Stimulated activated CD4-positive, alpha-beta T cell treated with anti-CD3 and anti-CD28 coated beads, TNF-alpha, amount 100 ng/mL, for 24 hours (primary cell): ENCODE measurements at places on chromosomes 4 and X.

DNA sequence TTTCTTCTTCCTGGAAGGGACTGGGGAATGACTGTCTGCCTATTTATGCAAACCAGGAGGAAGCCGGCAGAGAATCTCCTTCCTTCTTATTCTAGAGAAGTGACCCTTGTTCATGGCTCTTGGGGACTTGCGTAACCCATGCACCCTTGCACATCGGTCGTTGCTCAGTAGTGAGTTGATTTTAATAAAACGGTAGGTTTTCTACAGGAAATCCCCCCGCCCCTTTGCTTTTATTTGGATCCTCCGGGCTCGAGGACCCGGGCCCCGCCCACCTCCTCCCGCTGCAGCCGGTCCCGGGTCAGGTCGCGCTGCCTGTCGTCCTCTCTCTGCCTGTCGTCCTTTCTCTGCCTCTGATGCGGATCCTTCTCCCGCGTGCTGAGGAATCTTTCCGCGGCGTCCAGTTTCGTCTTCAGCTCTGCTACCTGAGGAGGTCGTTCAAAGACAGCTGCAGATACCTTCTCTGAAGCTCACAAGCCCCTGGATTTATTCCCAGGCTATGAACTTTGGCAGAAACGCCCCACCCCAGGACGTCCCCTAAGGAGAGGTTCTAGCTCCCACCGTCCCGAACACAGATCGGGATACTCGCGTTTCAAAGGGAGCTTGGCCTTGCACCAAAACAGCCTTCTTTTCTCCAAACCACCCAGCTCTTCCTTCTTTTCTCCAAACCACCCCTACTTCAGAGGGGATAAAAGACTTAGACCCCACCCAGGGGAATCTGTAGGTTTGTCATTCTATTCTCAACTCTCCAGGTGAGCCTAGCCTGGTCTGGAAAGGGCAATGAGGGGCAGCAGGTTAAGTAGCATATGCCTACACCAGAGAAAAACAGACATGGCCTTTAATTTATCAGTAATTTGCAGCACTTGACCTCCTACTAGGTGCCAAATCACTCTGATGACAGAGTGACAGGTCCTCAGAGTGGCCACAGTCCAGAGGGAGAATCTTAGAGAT is 7.0 kb downstream of the TNIP3 start:
- no peak for DNase-seq

DNA sequence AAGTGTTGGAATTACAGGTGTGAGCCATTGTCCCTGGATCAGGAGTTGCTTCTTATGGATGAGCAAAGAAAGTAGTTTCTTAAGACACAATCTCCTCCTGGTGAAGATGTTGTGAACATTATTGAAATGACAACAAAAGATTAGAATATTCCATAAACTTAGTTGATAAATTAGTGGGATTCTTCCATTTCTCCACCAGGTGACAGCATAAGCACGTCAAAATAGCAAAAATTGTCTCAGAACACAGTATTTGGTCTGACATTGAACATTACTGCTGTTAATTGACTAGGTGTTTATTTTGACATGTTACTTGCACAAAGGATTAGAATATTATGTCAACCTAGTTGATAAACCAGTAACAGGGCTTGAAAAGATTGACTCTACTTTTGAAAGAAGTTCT is 21.6 kb downstream of the CLDN34 start:
- DNase-seq = no peak

DNA sequence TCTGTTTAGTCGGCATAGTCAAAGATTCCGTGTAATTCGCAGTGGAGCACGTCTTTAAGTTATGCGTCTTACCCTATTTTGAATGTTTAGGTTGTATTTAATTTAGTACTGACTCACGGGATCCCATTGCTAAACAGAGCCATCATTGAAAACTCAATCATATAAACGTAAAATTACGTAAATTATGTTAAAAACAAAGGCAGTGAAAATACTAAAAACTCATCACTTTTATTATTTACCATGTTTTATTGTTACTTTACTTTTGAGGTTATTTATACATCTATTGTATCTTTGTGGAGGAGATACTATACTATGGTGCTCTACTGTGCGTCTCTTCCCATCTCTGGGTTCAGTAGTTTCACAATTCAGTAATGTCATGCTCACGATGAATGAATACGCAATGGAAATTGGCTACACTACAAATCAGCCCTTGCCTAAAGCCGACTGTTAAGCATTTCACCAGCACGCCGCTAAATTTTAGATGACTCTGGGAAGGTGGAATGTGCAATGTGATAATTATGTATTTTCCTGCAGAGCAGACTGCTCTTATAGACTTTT is 944 bp downstream of the FUNDC2 start:
- no peak for DNase-seq

- no peak for DNase-seq
These were observed 83.9 kb upstream of the MSX1 start for GRCh38 chr4:4775493-4776004.

DNA sequence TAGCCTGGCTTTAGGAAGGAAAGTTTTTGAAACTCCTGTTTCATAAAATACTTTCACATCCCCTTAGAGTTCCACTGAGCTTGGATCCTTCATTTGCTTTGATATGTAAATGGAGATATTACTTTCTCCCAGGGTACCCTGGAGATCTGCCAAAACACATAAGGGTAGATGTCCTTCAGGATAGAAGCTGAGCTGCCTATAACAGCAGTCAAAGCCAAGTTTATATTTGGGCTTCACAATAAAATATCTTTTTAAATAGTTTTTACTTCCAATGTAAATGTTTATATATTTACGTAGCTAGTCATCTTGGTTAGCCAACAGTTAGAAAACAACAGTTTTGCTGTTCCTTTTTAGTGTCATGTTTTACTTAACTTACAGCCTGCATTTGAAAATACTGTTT is 742.3 kb upstream of the POU3F4 start:
- no peak for DNase-seq

- no peak for DNase-seq
These were observed 6.8 kb upstream of the BCOR start for GRCh38 chrX:40104630-40104984.

DNA sequence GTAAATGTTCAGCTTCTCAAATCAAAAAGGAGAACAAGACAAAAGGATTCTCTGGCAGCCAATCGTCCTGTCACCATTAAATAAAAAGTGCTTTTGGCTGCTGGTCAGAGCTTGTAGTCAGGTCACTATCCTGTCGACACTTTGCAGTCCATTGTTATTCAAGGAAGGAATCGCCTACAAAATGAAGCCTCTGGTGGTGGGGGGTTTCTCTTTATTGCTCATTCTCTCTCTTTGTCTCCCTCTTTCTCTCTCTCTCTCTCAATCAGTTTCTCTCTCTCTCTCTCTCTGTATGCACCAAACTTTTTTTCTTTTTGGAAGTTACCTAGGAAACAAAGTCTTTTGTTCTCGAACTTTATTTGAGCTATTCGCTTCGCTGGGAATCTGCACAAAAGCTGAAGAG is 17.6 kb upstream of the SCML1 start:
- DNase-seq = no peak

- no peak for DNase-seq
These were observed 13.2 kb downstream of the RTL8B start for GRCh38 chrX:135009057-135009610.

- DNase-seq = peak; percentile 70
These were observed 96.7 kb downstream of the ITM2A start for GRCh38 chrX:79270401-79270800.

- DNase-seq = no peak
These were observed 21.8 kb downstream of the CMC4 start for GRCh38 chrX:155048977-155049619.

GRCh38 chr4:113882668-113883067 is 96.8 kb downstream of the ARSJ start:
- DNase-seq = no peak

DNA sequence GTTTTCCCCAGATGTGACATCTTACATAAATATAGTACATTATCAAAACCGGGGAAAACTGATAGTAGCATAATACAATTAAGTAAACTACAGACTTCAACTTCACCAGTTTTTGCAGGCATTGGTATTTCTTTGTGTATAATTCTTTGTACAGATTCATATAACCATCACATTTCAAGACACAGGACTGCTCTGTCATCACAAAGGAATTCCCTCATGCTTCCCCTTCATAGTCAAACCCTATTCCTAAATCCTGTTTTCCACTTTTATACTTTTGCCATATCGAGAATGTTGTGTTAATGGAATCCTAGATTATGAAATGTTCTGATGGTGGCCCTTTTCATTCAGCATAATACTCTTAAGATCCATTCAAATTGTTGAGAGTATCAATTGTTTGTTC is 36.0 kb downstream of the STIM2 start:
- DNase-seq = no peak

DNA sequence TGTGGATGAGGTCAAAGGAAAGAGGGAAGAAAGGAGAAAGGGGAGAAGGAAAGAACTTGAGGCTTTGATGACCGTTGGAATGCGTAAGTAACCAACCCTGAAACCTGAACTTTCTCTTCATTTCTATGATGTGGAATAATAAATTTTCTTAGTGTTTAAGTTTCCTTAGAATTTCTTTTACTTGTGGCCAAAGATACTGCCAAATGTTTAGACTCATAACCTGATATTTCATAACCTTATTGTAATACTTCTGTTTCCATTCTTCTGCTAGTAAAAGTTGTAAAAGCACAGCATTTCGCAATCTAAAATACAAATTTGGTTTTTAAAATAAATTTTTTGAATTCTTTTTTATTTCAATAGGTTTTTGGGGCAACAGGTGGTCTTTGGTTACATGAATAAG is 258.5 kb upstream of the GIMD1 start:
- no peak for DNase-seq

DNA sequence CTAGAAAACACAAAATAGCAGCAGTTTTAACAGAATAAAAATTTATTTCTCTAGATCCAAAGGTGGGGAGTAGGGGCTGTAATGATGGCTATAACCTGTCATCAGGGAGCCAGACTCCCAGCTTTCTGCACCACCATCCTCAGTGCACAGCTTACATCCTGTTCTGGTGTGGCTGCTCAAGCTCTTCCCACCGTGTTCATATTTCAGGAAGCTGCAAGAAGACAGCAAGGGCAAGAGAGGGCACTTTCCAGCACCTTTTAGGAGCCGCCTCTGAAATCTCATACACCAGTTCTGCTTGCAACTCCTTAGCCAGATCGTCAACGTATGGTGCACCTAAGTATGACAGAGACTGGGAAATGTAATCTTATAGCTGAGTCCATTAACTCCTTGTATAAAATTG is 253.7 kb downstream of the CENPC start:
- DNase-seq = no peak

GRCh38 chr4:163815776-163816175 is 321.3 kb downstream of the TMA16 start:
- no peak for DNase-seq

- no peak for DNase-seq
These were observed 45.8 kb downstream of the TET2 start for GRCh38 chr4:105192474-105192873.

DNA sequence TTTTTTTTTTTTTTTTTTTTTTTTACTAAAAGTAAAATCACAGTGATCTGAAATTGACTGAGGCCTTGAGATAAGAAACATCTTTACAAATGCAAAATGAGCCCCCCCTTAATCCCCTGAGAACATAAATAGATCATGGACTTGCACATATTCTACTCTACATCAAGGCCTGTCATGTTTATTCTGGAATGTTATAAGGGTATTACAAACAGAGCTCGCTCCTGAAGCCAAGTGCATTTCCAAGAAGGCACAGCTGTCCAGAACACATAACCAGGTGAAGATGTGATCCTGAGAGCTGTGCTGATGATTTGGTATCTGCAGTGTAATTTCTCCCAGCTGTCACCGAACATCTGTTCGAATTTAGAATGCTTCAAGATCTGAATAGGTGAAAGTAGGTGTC is 384.5 kb downstream of the GPAT3 start:
- DNase-seq = no peak

DNA sequence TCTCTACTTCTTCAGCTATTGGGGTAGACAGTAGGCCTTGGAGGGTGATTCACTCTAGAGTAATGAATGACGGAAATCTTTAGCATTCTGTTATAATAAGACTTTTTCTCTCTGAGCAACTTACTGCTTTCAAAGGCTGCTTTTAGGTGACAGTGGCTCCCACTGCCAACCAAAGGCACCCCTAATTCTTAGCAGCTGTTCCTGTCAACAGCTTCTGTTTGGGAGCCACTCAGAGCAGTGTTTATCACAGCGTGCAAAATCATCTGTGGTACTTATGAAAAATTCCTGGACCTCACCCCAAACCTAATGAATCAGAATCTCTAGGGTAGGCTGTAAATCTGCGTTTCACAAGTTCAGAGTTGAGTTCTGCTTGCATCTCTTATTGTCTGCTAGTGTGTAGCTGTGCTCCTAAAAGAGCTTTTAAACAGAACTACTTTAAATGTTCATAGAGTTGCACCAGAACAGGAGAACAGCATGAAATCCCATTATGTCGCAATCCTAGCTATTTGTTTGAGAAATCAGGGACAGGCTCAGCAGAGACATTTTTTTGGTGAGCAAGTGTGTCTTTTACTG is 52.8 kb upstream of the POU4F2 start:
- no peak for DNase-seq

GRCh38 chr4:169668069-169668721 is 47.8 kb downstream of the CLCN3 start:
- DNase-seq = no peak

DNA sequence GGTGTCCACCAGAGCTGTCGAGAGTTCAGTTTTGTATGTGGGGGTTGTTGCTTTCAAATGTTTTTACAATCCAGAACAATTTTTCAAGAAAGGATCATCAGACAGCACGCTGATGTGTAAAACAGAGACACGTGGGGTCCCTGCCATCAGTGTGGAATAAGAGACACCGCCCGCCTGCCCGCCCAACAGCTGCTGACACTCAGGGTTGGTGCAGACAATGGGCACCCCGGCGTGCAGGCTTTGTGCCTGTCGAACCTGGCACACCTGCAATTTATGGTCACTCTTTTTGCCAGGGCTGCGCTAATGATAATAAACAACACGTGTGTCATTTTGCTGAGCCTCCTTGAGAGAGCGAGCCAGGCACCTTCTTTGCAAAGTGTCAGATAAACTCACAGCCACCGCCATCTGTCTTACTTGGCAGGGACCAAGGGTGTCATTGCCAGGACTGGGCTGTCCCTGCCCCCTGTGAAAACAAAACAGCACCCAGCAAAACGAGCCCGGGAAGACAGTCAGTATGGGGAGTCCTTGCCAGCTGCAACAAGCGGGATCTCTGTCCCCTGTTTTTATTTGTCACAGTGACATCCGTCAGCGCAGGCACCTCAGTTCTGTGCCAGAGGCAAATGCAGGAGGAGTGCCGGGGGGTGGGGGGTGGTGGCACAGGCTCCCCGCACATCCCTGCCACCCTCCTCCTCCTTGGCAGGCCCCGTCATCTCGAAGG is 69.1 kb downstream of the PSAPL1 start:
- no peak for DNase-seq

GRCh38 chr4:78336093-78336943 is 215.3 kb upstream of the ANXA3 start:
- DNase-seq = no peak
